ENCODE measurements at places on chromosomes 1 and 21.

DNA sequence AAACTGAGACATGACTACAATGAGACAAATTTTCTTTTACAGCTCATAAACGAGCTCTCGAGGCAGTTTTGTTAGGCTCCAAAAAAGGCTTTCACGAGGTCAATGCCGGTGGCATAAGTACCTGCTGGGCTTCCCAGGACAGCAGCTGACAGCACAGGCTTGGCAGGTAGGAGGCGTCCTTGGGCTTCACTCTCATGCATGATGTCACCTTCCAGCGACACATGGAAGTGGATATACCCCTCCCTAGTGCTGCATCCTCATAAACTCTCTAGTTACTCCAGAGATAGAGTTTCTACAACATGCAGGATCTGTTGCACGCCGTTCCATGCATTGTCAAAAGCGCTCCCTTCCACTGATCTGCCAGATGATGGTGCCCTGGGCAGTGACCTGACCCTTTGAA, 112.5 kb upstream of the PAXBP1 start:
- peak; percentile 14 for DNase-seq

- DNase-seq = no peak
These were observed 122.8 kb upstream of the GPR52 start for GRCh38 chr1:174324939-174325338.

GRCh38 chr1:56526571-56527174, 52.7 kb downstream of the PLPP3 start:
- DNase-seq = no peak

DNA sequence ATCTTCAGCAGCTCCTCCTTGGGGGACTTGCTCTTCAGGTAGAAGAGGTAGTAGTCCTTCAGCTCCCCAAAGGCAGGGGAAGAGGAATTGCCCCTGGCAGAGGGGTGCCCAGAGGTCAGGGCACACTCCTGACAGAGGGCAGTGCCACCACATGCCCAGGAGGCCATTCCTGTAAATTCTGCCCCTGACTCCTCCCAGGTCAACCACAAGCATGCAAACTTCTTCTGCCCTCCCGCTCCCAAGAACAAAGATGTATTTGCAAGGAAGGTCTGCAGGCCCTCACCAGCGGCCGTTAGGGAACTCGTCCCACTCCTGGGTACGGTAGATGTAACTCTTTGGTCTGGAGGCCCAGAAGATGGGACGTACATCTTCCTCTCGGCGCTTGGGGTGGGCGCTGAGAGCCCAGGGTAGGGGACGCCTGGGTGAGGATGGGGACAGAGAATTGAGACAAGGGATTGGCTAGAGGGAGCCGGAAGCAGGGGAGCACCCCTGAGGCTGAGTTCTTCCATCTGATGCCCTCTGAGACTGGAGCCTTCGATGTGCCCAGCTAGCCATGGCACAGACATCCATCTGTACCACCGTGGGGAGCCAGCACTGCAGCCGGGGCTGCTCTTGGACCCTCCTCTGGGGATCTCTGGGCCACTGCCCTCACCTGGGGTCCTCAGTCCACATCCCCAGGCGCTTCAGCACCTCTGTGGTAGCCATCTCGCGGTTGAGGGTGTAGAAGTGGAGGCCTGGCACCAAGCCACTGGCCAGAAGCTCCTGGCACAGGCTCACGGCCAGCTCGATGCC, 11.1 kb downstream of the MTHFR start:
- DNase-seq = no peak
